Omental fat pad (tissue), 4 donors: ENCODE measurements at places on chromosomes 2 and 18. TPM values are rescaled to one million over a fixed set of nuclear protein-coding genes. Genes with fewer than 3 reads are reported as not detected.

The LPIN1 gene
- 96.5 TPM for total RNA-seq

The GULP1 gene
- total RNA-seq, result 14.1 TPM

- no peak for DNase-seq
These were observed 42.5 kb upstream of the BCL11A start for GRCh38 chr2:60595953-60596352.

GRCh38 chr2:68537809-68538208 lies 70.4 kb downstream of the APLF start:
- DNase-seq, result no peak

DNA sequence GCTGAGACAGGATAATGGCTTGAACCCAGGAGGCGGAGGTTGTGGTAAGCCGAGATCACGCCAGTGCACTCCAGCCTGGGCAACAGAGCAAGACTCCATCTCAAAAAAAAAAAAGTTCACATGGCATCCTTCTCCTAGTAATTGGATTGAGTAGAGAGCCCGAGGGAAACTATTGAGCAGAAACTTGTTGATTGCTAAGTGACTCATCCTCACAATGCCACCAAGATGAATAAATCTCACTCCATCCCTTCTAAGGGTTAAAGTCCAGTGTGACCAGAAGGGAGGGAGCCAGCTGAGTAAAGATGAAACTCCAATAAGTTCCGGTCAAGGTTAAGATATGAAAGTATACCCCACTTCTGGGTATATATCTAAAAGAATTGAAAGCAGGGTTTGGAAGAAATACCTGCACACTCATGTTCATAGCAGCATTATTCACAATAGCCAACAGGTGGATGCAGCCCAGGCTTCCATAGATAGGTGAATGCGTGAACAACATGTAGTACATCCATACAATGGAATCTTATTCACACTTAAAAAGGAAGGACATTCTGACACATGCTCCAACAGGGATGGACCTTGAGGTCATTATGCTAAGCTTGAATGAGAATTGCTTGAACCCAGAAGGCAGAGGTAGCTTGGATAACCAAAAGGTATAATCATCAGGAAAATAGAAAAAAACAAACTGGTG lies 13.0 kb upstream of the FHL2 start:
- no peak for DNase-seq

- no peak for DNase-seq
These were observed 24.3 kb downstream of the CRIM1 start for GRCh38 chr2:36379710-36380448.

- no peak for DNase-seq
These were observed 32.2 kb downstream of the IKZF2 start for GRCh38 chr2:213119061-213119809.

DNA sequence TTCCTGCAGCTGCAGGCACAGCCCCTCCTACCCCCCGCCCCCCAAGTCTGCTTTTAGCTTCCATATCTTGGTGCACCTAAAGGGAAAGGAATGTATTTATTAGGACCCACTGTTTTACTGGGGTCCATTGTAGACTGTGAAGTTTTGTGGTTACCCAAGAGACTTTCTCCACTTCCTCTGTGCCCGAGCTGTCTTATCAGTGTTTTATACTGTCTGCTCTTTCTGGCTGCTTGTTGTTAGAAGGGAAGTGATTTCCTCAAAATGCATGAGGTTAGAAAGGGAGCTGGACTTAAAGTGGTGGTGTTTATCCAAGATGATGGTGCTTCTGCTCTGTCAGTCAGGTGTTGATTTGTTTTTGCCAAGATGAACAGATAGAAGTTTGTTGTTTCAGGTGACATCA lies 85.0 kb downstream of the PTH2R start:
- no peak for DNase-seq

GRCh38 chr2:118118479-118118878 lies 30.2 kb downstream of the INSIG2 start:
- no peak for DNase-seq

The REG3G gene
- not detected for total RNA-seq

- no peak for DNase-seq
These were observed 413.3 kb downstream of the TSN start for GRCh38 chr2:122168799-122169198.

DNA sequence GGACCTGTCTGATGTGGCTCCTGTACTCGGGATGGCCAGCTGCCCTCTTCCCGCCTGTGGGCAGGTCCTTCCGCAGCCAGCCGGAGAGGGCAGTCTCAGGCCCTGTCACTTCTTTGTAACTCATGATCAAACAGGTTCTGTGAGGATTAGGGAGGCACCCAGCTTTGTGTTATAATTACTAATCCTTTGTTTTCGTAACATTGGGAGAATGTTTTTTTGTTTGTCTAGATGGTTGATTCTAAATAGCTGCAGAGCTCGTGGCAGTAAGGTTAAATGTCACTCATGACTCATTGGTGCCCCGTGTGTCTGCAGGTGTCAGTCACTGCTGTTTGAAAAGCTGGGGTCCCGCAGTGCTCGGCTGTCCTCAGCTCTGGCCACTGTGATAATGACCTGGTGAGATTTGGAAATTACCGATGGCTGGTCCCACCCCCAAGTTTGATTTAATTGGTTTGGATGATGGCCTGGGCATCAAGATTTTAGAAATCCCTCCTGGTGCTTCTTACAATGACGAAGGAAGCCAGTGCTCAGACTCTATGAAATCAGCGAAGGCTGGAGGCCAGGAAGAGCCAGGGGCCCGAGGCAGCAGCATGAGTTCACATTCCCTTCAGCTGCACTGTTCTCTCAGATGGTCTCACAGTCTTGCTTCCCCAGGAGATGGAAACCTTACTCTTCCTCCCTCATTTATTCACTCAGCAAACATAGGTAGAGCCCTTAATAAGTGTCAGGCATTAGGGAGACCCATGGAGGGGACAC lies 172.8 kb downstream of the VAPA start:
- no peak for DNase-seq

The REG1B gene
- not detected for total RNA-seq

GRCh38 chr18:24380163-24380747 lies 17.4 kb downstream of the OSBPL1A start:
- no peak for DNase-seq
